Stimulated activated CD4-positive, alpha-beta T cell treated with anti-CD3 and anti-CD28 coated beads, Interleukin-2, amount 100 ng/mL, for 4 hours (primary cell): ENCODE measurements at places on chromosomes 12 and 14.
A peak's percentile ranks its signal among the peaks of the same experiment; 100 is the strongest.

GRCh38 chr12:106106892-106107291 lies 31.9 kb downstream of the NUAK1 start:
- DNase-seq: no peak

DNA sequence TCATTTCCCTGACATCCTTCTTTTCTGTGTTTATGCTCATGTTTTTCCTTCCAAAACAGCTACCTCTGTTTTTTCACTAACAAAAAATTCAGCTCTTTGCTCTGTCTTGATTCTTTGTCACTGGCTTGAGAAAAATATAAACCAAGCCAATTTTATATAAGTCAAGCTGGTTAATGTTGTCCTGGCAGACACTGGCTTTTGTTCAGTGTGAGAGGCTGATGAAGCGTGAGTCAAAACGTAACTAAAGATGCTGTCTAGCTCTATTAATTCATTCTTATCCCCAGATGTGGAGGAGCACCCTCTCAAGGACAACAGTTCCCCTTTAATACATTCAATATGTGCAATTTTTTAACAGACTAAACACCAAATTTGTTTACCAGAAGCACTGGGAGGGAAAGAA lies 15.8 kb downstream of the TSPAN8 start:
- no peak for DNase-seq

DNA sequence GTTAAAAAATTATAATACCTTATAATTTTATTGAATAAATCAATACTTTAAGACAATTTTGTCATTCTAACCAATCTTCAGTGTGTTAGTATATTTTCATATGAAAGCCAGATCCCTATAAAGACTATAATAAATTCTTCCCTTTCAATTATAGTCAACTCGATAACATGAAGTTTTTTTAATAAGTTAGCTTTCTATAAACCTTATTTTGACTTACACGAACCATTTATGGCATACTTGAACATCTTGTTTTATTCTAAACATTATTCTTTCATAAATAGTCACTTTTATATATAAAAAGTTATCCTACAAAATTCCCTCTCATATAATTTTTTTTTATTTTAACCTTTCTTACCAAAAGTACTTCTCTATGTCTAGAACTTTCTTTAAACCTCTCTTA lies 1002.3 kb downstream of the TMEM121 start:
- DNase-seq: no peak

DNA sequence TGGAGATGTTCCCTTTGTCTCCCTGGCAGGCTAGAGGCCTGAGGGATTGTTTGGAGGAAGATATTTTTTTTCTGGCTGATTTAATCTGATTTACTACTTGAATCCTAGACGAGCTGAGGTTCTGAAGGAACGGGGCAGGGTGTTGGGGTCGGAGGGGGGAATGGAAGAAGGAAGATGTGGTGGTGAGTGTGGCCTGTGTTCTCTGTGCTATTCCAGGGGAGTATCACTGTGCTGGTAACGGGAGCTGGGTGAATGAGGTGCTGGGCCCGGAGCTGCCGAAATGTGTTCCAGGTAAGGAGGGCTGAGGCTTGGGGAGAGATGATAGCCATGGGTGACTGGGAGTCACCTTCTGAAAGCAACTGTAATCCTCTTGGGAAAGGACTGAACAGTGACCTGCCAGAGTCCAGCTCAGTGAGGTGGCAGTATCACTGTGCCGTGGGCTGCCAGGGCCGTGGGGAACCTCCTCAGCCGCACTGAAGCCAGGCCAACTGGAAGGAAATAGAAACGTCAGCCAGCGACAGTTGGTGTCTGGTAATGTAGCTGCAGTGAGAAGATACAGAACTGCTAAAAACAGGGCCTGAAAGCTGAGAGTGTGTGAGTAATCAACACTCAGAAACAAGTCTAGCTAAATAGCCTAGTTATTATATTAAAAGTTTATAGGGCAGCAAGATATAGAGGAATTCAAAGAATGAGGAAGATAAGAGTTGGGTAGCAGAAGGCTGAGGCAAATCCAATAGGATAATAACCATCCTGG lies 7.9 kb downstream of the C1S start:
- no peak for DNase-seq

DNA sequence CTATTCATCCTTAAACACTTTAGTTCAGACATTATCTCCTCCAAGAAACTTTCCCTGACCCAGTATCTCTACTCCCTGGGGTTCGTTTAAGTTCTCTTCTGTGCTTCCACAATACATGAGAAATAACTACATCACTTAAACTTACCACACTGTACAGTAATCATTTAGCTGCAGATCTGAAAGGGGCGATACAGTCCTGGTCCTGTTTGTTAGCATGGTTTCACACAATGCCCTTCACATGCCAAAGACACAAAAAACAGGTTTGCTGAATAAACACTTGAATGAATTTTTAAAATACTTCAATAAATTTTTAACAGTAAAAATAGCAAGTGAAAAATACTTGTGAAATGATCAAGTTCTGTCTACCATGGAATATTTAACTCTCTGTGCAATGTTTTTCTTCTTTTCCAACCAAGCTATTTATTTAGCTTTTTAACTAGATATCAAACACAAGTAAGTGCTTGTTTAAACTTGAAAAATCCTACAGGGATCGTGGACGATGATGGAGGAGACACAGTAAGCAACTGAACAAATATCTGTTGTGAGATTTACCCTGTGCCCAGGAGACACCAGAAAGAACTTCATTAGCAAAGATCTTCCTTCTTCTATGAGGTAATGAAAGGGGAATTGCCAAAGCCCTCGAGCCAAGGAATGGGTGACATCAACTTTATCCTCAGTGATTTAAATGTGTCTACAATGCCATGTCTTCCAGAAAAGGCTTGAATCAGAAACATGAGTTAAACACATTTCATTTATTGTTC lies 255.6 kb upstream of the GRIP1 start:
- no peak for DNase-seq

- DNase-seq: no peak
Measured at GRCh38 chr14:100302616-100303015, 3.6 kb downstream of the SLC25A29 start.

DNA sequence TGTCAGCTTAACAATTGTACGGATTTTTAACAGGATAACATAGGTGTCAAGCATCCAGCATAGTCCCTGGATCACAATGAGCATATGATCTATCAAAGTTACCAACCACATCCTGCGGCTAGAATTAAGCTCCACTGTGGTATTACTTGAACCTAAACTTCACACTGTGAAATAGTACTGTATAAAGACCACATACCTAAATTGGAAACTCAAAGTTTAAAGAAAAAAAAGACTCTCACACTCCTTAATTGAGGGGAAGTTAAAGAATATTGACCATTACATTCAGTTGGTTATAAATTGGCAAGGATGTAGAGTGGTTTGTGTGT lies 133.0 kb upstream of the PZP start:
- no peak for DNase-seq

DNA sequence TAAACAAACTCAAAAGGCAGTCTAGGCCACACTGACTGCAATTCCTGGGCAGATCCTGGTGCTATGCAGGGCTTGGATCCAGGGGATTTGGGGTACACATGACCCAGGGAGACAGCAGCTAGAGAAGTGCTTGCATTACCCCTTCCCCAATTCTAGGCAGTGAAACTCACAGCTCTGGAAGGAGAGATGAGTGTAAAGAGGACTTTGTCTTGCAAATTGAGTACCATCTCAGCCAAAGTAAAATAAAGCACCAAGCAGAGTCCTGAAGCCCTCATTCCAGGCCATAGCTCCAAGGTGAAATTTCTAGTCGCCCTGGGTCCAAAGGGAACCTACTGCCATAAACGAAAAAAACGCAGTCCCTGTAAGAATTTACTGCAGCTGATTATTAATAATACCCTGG lies 644.9 kb upstream of the FLRT2 start:
- DNase-seq: no peak

DNA sequence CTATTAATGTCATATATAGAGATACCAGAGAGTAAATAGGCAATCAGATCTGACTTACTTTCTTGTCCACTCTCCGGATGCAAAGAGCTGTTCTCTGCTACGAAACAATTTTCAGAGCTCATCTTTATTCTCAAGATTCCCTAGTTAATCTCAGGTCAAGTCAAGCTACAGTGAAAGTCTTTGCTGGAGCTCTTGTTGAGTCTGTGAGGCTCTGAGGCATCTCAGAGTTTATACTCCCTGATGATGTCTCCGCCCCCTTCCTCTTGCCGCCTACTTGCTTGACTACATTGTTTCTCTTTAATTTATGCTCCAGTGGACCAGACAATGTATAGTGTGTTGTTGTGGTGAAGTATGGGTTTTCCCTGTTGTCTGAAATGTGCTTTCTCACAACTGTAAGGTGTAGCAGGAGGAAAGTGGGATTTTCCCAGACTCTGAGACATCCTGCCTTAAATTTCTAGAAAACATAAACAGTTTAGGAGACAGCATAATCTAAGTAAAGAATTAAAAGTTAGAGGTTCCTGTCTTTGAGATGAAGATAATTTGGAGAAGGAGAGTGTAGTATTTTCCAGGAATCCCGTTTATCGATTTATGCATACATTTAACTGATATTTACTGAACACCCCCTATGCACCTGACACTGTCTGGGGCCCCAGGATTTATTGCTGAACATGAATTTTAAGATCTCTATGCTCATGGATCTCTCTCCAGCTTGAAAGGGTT lies at the start of gene CD69:
CD69 (minus strand) TSS at position 203 of the 720 bp plus-strand sequence; CDS start at position 122, 81 bp downstream.
- peak; percentile 79 for DNase-seq

DNA sequence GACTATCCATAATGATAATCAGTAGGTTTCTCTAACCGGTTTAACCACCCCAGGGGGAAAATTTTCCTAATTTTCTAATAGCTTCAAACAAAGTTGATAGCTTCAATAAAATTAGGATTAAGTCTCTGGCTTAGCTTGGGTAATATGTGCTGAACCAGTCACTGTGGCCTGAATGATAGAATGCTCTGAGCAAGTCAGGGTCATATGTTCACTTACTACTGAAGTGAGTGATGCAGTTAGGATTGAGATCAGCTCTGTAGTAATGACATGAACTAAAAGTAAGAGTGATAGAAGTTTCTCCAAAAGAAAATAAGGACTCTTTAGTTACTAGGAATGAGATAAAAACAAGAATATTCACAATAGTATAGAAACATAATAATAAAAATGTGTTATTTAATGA lies 32.6 kb downstream of the ETNK1 start:
- no peak for DNase-seq
